ENCODE measurements at places on chromosomes 16 and 17. TPM values are rescaled to one million over a fixed set of nuclear protein-coding genes. Genes with fewer than 3 reads are reported as not detected.

- no peaks in the 10 kb centered on the region for H3K4me1 ChIP-seq
- H3K4me3 ChIP-seq = no peak overlapping the region
- H3K36me3 ChIP-seq = no peaks in the 10 kb centered on the region
- H3K27me3 ChIP-seq = no peaks in the 10 kb centered on the region
- DNase-seq = no peak
Measured at GRCh38 chr17:37413875-37414519, 7.3 kb downstream of the TADA2A start.

Gene MYL4
- total RNA-seq = not detected

DNA sequence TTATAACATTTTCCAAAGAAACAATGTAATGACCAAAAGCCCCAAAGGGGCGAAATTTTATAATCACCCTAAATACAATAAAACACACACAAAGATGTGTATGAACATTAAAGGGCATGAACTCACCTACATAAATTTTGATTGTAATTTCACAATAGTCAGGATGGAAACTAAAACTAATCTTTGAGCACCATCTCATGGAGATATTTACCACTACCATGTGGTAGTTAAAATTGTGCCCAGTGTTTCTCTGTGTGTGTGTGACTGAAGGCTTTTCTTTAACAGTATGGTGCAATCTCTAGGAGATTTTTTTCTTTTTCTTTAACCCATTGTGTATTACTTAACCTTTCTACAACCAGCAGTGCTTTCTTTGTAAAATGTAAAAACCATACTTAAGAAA lies 19.7 kb upstream of the MEIOC start:
- no peak for DNase-seq
- H3K4me3 ChIP-seq = no peak overlapping the region
- H3K27ac ChIP-seq = no peak overlapping the region
- H3K4me1 ChIP-seq = no peaks in the 10 kb centered on the region

Gene IGFALS
- total RNA-seq = not detected

Gene NME2
- total RNA-seq = 468 TPM

DNA sequence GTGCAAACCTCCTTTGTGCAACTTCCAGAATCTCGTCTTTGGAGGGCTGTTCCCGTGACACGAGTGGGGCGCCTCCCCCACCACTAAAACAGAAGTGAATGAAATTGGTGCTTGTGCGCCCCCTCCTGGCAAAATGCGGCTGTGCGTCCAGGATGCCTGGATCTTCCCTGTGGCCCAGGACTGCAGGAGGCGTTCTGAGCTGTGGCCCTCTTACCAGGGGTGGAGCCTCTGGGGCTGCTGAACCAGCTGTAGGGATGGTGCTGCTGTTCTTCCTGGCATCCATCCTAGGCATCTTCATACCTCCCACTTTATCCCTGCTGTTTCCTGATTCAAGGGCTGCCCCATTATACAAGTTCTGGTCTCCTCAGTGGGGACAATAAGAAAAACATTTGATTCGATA lies 18.5 kb upstream of the NAGLU start:
- no peak for DNase-seq
- H3K36me3 ChIP-seq = peaks cover 19% of the 10 kb centered on the region
- H3K4me1 ChIP-seq = peaks cover 85% of the 10 kb centered on the region
- H3K4me3 ChIP-seq = no peak overlapping the region

Gene ASPHD1
- total RNA-seq = not detected

GRCh38 chr17:12068946-12069345 lies 48.3 kb downstream of the MAP2K4 start:
- H3K27me3 ChIP-seq = no peaks in the 10 kb centered on the region
- DNase-seq = no peak
- H3K27ac ChIP-seq = no peak overlapping the region
- no peak overlapping the region for H3K4me3 ChIP-seq
